Renal pelvis (tissue), 12 donors: ENCODE measurements at places on chromosomes 4 and X. TPM values are rescaled to one million over a fixed set of nuclear protein-coding genes. Genes with fewer than 3 reads are reported as not detected.

GRCh38 chr4:172546782-172547181, 621.8 kb upstream of the GALNT7 start:
- DNase-seq: no peak

- no peak for DNase-seq
These were observed 69.5 kb upstream of the BRWD3 start for GRCh38 chrX:80879143-80879542.

DNA sequence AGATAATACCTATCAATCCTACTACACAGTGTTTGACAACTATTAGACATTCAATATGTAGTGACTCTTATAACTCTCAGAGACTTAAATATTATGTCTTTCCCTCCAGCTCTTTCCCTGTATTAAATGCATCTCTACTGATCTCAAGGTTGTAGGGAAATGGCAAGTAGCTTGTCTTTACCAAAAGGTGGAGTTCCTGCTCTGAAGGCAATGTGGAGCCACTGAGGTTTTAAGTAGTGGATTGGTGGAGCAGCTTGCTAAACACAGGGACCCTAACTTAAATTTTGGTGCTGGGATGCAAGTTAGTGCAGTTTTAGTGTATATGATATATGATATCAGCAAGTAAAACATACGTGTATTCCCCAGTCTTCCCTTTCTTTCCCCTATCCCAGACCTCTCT, 13.1 kb downstream of the FNIP2 start:
- no peak for DNase-seq

DNA sequence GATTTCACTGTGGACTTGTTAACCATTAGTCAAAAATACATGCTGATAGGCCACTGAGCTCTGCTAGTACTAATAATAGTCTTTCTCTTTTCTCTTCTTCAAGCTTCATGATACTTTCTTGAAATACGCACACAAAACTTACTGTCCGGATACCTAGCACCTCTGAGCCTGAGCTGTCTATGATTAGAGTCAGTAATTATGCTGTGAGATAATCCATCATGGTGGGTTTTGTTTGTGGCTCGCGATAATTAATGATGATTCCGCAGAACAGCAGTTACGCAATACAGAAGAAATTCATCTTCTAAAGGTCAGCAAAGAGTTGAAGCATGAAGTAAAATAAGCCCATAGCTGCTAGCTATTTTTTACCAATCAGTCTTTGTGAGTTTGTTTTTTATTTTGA, 511.5 kb upstream of the GALNT7 start:
- no peak for DNase-seq

Gene CDX4
- polyA plus RNA-seq: not detected

Gene DCAF8L2
- not detected for polyA plus RNA-seq

GRCh38 chr4:144906181-144906925, 191.6 kb downstream of the ANAPC10 start:
- peak; percentile 37 for DNase-seq

Gene DCAF12L1
- polyA plus RNA-seq: 6.5 TPM

DNA sequence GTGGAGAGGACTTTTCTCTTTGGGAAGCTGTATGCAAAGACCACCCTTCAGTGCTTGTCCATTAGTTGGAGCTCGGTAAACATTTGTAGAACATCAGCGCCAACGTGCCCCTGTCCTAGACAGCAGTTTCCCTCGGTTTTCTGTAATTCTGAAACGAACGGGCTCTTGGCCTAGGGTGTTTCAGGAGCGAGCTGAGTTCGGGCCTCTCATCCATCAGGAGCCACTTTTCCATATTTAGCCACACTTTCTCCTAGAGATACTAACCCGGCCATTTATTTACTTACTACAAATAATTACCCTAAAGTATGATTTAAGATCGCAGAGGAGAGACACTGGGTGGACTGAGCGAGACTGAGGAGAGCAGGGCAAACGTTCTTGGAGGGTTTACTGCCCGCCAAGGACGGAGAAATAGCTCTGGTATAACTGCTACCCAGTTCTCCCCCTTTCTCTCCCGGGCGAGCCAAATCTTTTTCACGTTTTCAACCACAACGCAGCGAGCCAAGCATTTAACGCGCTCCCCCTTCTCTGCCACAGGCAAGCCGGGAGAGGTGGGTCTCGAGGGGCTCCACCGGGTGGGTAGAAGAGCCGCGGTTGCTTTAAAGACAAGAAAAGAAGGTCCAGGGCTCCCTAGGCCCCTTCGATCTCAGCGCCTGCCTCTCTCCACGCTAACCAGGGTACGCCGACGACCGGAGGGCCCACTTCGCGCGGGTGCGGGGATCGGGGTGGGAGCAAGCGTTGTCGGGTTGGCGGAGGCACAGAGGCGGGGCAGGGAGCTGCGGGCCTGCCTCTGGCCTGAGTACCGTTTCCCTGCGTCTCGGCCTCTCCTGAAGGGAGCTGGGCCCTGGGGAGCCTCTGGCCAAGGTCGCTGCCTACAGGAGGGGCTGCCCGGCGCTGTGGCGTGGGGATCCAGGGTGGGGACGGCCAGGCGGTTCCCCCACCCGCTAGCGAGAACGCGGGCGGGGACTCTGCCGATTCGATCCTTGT, 10.8 kb upstream of the PITX2 start:
- DNase-seq: no peak

Gene CSN2
- not detected for polyA plus RNA-seq

Gene GABRG1
- 0.06 TPM for polyA plus RNA-seq

DNA sequence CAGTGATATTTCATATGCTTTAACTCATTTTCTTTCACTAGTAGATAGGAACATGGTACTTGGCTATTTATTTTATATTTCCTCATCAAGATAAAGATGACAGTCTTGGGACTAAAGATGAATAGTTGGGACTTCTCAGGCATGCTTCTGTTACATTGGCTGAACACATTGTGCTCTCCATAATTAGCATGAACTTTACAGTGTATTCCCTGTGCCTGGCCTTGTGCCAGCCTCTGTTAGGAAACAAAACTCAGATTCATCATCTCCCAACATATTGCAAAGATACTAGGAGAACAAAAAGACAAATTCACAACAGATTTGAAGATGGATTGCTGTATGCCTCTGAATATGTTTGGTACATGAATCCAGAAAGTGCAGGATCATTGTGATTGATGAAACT, 26.4 kb downstream of the GRIA2 start:
- no peak for DNase-seq

Gene FAM133A
- polyA plus RNA-seq: 0.10 TPM

Gene CXCL1
- polyA plus RNA-seq: 0.27 TPM

DNA sequence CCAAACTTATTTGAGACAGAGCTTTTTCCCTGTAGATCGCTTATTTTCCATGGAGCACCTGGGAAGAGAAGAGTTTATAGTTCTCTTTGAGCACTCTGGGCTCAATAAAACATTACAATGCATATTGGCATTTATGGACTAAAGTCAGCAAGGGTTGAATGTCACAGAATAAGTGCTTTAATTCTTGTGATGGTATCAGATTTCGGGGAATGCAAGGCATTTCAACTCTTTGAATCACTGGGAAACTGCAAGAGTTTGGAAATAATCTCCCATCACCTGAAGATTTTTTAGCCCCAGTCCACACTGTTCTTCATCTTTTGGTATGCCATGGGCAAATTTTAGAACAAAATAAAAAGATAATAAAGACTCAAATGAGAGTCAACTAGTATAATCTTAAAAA, 111.5 kb upstream of the WDFY3 start:
- DNase-seq: no peak

Gene TMSB15C
- 18.3 TPM for polyA plus RNA-seq
